ENCODE measurements at places on chromosomes 16 and 17. TPM values are rescaled to one million over a fixed set of nuclear protein-coding genes. Genes with fewer than 3 reads are reported as not detected.

The HS3ST3A1 gene
- not detected for total RNA-seq

The ADAD2 gene
- not detected for total RNA-seq

The MFAP4 gene
- total RNA-seq = 280 TPM

The SHBG gene
- total RNA-seq = not detected

The TMIGD1 gene
- not detected for total RNA-seq

The MSRB1 gene
- 32.9 TPM for total RNA-seq

The MYL4 gene
- total RNA-seq = not detected

The TNP2 gene
- not detected for total RNA-seq

The LDHD gene
- 7.5 TPM for total RNA-seq

The COPRS gene
- 92.1 TPM for total RNA-seq

The TMEM88 gene
- total RNA-seq = 223 TPM

The ZNF598 gene
- 31.1 TPM for total RNA-seq

The OR1F1 gene
- not detected for total RNA-seq

The GCGR gene
- total RNA-seq = not detected

The KRTAP2-3 gene
- not detected for total RNA-seq

The SBK1 gene
- not detected for total RNA-seq

The ABCC6 gene
- total RNA-seq = 0.53 TPM

The MYH8 gene
- total RNA-seq = not detected

The PPP1R1B gene
- total RNA-seq = 2.4 TPM

The CDYL2 gene
- total RNA-seq = 5.0 TPM

The ERN2 gene
- not detected for total RNA-seq

The MT4 gene
- not detected for total RNA-seq

The NHLRC4 gene
- not detected for total RNA-seq

The LYRM9 gene
- total RNA-seq = 22.2 TPM

The MAF gene
- total RNA-seq = 41.1 TPM

The SPECC1 gene
- 76.4 TPM for total RNA-seq

The RNF213 gene
- 155 TPM for total RNA-seq

The BRICD5 gene
- total RNA-seq = 1.4 TPM

The MYH13 gene
- not detected for total RNA-seq

The MT3 gene
- not detected for total RNA-seq

The KRTAP3-1 gene
- total RNA-seq = not detected

The ZP2 gene
- total RNA-seq = not detected

The GGT6 gene
- not detected for total RNA-seq

The ZFHX3 gene
- 34.8 TPM for total RNA-seq

The TAC4 gene
- total RNA-seq = not detected

The CHD9NB gene
- total RNA-seq = 0.43 TPM

The NOTUM gene
- total RNA-seq = not detected

The PIK3R6 gene
- 2.2 TPM for total RNA-seq

The APOBR gene
- 1.2 TPM for total RNA-seq

The FBXO31 gene
- total RNA-seq = 224 TPM

The CYGB gene
- 60.7 TPM for total RNA-seq

The ST6GALNAC1 gene
- total RNA-seq = 3.4 TPM

The PSMD12 gene
- 31.8 TPM for total RNA-seq

Data from ascending aorta (tissue), 2 donors.